ENCODE measurements at places on chromosomes 5 and 9. TPM values are rescaled to one million over a fixed set of nuclear protein-coding genes. Genes with fewer than 3 reads are reported as not detected.

The FABP6 gene
- total RNA-seq: 0.68 TPM

The PCDHGA2 gene
- total RNA-seq: 7.3 TPM

The SHOC1 gene
- not detected for total RNA-seq

The ADGRD2 gene
- not detected for total RNA-seq

The SPINK4 gene
- not detected for total RNA-seq

The TTC23L gene
- not detected for total RNA-seq

The PDE8B gene
- total RNA-seq: 20.8 TPM

The GLRA1 gene
- not detected for total RNA-seq

The FOXI1 gene
- not detected for total RNA-seq

The TEK gene
- 19.2 TPM for total RNA-seq

GRCh38 chr9:125475385-125475784 lies 213.8 kb downstream of the GAPVD1 start:
- no peak for DNase-seq

DNA sequence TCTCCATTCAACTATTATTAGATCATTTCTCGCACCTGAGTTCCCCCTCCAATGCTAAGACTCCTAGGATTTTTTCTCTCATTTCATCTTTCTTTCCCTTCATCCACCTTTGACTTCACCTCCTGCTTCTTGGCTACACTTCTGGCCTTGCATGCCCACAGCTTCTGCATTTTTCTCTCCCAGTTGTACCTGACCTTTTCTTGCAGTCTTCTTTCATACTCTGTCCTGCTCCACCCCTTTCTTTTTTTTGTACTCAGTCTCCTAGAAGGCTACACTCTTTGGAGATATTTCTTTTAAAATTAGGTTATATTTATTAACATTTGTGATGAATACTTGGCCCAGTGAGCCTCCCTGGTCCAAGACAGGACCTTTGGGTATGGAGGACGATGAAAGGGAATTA lies 190.4 kb downstream of the DEPDC1B start:
- no peak for DNase-seq

DNA sequence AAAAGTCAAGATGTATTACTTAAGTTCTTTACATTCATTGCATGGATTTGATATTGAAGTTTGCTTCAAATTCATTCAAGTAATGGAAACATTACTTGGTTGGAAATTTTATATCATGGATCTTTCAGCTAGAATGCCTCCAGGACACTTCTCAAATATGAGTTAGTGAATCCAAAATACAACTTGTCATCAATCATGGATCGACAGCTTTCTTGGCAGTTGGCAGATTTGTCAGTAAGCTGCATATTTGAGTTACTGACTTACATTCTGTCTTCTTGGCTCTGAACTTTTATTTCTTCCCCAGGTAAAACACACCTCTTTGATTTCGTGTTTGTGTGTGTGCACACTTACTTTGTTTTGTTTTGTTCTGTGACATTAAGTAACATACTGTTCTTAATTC lies 1171.1 kb downstream of the TAF11L14 start:
- no peak for DNase-seq

DNA sequence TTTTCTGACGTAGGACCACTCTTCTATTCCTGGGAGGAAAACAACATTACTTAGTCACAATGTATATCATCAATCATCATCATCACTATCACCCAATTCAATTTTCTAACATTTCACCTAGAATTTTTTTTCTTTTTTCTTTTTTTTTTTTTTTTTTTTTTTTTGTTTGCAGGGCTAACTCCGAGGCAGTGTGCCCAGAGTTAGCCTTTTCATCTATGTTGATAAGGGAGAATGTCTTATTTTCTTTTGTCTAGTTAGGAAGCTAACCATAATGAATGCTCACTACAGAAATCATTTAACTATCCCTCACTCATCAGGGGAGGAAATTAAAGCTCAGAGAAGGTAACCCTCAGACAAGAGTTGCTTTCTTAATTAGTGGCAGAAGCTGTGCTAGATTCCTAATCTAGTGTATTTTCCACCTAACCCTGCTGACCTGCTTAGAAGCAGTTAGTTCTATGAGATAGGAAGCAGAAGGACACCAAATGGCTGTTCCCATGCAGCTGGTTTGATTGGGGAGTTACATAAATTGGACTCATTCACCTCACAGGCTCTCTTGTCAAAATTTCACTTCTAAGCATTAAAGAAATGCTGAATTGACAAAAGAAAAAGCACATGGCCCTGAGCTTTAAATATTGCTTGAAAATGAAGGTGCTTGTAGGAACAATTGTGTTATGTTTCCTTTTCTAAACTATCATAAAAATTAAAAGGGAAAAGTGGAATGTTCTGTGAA lies 8.6 kb upstream of the PRRC1 start:
- DNase-seq: no peak

GRCh38 chr5:53073348-53073747 lies 36.2 kb downstream of the MOCS2 start:
- no peak for DNase-seq

DNA sequence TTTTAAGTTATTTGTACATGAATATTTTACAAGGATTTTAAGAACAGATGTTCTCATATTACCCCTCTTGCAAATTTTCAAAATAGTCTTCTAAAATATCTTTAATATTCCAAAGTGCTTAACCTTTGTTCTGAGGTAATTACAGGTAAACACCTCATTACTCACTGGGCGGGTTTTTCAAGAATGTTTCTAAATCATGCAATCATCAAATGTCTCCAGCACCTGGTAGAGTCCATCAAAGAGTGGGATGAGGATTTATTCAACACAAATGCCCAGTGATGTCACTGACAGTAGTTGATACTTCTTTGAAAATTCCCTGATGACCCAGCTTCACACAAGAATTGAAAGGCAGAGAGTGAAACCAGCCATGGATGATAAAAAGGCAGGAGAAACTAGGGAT lies 114.4 kb downstream of the SEC61B start:
- no peak for DNase-seq

DNA sequence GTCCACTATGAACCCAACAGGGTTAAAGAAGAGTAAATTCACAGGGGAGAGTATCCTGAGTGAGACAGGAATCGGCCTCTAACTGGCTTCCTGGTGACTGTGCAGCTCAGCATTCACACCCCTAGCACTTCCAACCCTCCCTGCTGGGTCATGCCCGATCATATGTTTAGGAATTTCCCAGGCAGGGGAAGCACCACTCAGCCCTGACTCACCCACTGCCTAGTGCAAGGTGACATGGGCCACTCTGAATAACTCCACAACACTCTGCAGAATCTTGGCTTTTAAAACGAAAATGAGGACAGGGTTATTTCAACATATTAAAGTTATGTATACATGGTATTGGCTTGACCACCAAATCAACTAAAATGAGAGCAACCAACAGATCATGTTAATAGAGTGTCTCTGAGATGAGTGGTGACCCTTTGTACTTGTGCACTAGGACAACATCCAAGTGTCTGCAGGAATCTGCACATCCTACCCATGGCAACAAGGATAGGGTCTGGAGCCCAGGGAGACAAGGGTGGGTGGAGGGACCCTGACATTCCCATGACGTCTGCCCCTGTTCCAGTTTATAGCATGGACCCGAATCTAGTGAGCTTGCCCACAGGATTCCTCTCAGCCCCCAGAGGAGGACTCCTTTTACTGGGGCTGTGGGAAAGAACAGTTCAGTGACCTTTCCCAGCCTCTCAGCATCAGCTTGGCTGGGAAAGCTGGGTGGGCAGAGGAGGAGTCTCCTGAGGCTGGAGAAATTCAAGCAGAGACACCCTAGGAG lies 485.8 kb downstream of the SEMA5A start:
- no peak for DNase-seq

- no peak for DNase-seq
Observed at GRCh38 chr5:114727358-114727757, 365.5 kb downstream of the KCNN2 start.

- no peak for DNase-seq
Observed at GRCh38 chr5:170635706-170636105, 131.9 kb downstream of the KCNIP1 start.

- no peak for DNase-seq
Observed at GRCh38 chr5:109421956-109422355, 12.2 kb upstream of the PJA2 start.

DNA sequence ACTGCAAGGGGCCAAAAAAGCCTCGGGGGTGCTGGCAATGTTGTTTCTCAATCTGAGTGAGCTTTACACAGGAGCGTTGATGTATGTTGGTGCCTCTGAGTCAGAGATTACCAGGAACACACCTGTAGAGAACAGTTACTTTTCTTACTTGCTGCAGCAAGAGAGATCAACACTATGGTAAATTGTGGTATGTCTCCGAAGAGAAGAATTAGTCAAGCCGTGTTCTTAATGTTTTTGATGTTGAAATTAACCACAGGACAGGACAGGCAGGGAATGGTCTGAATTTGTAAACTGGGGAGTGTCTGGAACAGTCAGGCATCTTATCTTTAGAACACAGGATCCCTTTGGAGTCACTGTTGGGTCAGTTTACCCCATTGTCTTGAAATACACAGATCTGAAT lies 285.7 kb downstream of the DNAH5 start:
- DNase-seq: no peak

- no peak for DNase-seq
Observed at GRCh38 chr5:177985430-177986040, 10.5 kb downstream of the PROP1 start.

GRCh38 chr5:145946112-145946861 lies 9.9 kb downstream of the SH3RF2 start:
- no peak for DNase-seq

DNA sequence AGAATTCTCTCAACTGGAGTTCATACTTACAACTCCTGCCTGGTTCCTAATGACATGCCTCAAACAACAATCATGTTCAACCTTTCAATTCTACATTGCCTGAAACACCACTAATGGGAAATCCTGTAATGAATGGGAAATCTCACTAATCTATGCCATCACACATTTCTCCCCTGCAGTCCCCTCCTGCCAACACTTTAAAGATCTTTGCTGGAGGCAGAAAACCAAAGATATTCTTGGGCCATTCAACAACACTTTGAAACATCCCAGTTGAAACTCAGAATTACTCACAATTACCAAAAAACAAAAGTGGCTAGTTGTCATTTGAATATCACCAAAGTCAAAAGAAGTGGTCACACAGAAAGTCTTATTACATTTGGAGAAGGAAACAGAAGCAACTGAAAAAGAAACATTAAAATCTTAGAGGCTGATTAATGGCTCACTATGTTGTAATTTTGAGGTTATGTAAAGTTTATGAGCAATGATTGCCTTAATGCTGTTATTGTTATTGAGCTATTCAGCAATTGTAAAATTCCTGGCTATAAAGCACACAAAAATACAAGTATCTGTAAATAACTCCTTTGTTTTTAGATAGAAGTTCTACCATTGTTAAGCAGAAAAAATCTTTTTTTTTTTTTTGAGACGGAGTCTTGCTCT lies 313.4 kb upstream of the SLC30A5 start:
- DNase-seq: no peak

GRCh38 chr5:136076881-136077445 lies 48.2 kb downstream of the TGFBI start:
- no peak for DNase-seq

DNA sequence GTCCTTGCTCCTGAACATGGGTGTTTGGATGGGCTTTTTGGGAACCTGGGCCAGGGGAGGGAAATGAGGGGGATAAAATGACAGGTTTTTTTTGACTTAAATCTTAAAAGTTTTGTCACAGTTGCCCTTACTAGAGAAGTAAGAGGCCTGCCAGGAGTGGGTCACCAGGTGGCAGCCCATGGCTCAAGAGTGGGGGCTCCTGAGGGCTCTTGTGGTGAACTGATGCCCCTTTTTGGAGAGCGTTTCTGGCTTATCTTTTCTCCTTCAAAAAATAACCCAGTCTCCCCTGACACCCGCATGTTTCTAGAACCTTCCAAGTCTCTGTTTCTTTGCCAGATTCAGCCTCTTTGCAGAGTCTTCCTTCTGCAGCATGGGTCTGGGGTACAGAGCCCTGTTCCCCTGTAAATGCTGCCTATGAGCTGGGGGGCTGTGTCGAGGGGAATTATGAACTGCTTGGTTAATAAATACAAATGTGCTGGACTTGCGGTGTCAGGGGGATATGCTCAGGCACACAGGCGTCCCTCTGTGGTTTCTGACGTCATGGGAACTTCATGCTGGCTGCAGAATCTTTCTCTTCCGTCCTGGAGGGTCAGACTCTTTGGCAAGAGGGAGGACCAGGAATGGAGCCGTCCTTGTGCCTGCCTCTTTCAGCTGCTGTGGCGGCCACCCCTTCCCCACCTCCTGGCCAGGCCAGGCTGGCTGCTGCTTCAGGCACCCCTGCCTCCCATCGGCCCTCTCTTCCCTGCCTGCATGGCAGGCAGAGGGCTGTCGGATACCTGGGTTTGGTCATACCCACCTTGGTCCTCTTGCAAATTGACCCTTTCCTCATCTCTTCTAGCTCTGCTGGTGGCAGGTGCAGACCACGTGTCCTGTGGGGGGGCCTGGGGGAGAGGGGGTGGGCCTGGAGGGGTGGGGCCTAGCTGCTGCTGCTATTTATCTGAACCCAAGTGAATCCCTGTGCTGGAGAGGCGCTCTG lies 30.1 kb downstream of the PTPA start:
- peak; percentile 80 for DNase-seq

GRCh38 chr5:170070556-170071412 lies 34.9 kb upstream of the FOXI1 start:
- peak; percentile 43 for DNase-seq

DNA sequence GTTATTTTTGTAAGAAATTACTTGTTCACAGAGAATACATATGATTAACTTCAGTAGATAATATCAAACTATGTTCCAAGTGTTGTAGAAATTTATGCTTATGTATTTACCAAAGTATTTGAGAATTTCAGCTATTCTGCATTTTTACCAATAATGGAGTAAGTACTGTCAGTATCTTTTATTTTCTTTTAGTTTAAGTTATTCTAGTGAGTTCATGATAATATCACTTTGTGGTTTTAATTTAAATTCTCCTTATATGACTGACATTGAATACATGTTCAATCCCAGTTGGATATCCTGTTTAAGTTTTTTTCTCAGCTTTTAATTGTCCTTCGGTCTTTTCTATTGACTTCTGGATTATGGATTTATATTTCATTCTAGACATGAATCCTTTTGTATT lies 1024.6 kb downstream of the EFNA5 start:
- DNase-seq: no peak

DNA sequence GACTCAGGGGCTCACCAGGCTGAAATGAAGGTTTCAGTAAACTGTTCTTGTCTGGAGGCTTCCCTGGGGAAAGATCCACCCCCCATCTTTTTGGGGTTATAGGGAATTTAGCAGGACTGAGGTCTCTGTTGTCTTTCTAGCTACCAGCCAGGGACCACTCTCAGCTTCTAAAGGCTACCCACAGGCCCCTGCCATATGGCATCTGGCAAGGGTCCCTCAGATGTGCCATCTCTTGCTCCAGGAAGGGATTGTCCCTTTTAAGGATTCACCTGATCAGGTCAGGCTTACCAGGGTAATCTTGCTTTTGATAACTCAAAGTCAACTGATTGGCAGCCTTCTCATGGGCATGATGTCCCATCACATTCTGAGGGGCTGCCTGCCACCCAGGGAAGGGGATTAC lies 65.0 kb downstream of the NSUN2 start:
- DNase-seq: no peak

All from left cardiac atrium (tissue), 4 donors.